Fibroblast of skin of right quadriceps (primary cell): ENCODE measurements at places on chromosomes 1 and 21.

DNA sequence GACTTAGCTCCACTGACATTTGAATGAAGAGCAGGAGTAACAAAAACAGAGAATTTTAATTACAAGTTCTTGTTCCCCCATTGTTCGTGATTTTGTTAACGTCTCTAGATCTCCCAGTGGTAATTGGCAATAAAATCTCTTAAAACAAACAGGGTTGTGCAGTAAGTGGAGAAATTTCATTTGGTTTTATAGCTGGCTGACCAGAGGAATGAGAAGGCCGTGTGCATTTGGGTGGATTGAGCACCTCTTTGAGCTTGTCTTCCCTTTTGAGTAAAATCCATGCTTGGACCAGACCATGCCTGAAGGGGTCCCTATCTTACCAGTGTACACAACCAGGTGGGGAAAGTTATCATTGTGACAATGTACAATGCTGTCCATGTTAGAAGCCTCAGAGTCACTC is 137.8 kb downstream of the HIVEP3 start:
- no peak for DNase-seq

- peak; percentile 25 for DNase-seq
Observed at GRCh38 chr1:196660852-196661251, 9.0 kb downstream of the CFH start.

GRCh38 chr1:231139125-231139649 is 22.7 kb upstream of the TRIM67 start:
- peak; percentile 82 for DNase-seq

DNA sequence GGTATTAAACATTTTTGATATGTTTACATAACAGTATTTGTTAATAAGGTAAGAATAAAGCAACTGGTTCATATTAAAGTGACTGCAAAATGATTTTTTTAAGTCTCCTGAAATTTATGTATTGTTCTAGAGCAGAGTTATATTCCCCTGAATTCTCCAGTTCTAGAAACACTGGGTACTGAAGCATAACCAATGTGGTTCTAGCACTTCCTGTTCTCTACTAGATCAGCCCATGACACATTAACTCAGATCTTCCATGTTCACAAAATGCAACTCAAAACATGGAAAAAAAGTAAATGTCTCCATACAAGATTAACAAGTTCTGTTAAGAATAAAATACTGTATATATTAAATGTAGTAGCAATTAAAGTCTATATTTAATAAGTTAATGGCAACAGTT is 3.9 kb downstream of the NEGR1 start:
- no peak for DNase-seq
